Prostate gland (tissue), 2 donors: ENCODE measurements at places on chromosomes 11 and 22.

DNA sequence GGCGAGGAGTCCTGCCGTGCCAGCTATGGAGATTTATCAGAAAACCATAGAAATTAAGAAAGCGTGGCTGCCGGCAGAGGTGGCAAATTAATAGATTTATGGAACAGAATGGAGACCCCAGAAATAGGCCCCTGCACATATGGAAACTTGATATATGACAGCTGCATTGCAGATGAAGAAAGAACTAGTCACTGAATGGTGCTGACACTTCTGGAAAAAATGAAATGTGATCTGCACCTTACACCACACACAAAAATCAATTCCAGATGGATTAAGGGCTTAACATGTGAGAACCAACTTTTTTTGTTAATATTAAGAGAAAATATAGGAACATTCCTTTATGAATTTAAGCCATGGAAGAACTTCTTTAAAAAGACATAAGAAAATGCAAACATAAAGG lies 40.3 kb upstream of the TSKU start:
- no peak for DNase-seq

DNA sequence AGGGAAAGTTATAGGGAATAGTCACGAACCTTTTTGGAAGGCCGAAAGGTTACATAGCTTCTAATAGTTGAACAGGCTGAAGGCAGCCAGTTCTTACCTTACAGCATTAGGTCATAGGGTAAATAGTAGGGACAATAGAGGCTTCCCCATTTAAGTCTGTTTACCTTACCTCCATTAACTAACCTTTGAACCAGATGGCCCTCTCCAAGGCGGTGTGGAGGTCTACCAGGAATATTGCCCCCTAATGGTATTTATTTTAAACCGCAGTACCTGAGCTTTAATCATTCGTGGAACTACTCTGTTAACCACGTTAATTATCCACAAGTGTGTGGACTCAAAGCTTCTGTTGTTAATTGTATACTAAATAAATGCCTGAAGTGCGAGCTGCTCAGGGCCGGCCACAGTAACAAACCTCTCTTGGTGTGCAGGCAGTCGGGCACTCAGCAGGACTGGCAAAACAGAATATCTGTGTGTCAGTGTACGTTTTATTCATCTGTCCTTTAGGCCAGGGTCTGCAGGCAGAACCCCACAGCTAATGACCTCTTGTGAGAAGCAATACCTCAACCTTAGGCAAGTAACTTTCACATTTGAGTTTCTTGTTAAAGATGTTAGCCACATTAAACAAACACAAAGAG lies 81.7 kb downstream of the PRCP start:
- DNase-seq = no peak

DNA sequence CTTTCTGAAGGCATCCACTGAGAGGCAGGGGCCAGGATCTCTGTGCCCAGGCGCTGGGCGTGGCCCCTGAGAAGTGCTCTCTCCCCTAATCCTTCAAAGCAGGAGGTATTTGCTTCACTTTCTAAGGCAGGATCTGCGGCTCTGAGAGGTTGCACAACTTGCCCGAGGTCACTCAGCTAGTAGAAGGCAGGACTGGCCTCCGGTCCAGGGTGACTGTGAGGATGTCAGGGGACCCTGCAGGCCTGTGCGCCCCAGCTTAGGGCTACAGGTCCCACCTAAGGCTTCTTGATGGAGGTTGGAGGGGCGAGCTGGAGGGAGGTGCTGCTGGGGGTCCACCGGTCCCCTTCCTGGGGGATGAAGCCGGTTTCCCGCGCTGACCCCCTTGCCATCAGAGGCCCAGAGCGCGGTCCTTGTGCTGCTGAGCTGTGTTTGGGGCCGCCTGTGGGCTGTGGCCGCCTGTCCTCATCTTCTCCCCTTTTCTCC lies 979 bp downstream of the SMIM38 start:
- DNase-seq = no peak

DNA sequence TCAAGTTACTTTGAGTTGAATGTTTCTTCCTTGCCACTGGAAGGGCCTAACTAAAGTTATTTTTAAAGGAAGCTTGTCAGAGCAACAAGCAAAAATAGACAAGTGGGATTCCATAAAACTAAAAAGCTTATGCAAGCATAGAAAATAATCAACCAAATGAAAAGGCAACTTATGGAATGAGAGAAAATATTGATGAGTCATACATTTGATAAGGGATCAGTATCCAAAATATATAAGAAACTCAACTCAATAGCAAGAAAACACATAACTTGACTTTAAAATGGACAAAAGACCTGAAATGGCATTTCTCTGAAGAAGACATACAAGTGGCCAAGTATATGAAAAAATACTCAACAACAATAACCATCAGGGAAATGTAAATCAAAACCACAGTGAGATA lies 264.5 kb upstream of the UBASH3B start:
- no peak for DNase-seq
